Neuronal stem cell (in vitro differentiated cells): ENCODE measurements at places on chromosomes 1 and 21.

DNA sequence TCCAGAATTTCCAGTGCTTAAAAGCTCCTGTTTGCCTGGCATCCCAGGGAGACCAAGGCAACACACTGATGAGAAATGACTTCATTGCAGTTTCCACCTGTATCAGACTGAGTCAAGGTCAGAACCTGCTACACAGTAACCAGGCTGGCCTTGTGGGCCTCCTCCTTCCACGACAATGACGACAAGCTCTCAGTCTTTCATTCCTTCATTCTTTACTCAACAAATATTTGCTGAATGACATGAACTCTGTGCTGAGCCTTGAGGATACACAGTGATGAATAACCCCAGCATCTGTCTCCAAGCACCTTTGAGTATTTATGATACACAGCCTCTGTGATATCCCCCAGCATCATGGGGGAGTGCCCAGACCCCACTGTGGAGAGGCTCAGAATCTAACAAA is 8.9 kb upstream of the LCE5A start:
- no peak for DNase-seq

- DNase-seq, result no peak
Measured at GRCh38 chr1:6275826-6276782, 15.2 kb upstream of the GPR153 start.

DNA sequence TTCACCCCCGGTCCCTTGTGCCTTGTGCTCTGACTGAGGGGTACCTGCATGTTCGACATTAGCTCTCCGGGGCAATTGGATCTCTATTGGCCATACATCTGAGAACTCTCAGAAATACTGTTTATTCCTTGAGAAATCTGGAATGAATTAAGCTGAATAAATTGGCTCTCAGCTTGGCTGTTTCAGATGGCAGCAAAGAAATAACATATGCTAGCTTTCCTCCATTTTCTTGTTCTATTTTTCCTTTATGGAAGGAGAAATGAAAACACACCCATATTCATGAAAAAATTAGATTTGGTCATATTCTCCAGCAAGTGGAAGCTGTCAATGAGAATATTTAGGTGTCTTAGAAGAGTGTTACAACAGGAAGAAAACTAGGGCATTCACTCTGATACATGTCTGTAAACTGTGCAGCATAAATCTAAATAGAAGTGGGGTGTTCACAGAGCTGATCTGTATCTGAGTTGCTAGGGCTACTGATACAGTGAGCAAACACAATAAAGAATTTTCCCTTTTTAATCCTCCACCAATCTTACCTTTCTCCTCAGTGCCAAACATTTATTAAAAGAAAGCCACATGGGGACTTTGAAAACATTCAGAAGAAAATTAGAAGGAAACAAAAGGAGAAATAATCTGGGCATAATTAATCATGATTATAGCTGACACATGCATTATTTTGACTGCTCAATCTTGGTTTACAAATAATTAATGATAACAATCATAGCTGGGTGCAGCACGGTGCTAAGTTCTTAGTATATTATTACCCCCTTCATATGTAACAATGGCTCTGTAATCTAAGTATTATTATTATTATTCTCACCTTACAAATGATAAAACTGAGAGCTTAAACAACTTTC is 671.9 kb upstream of the USP24 start:
- no peak for DNase-seq

DNA sequence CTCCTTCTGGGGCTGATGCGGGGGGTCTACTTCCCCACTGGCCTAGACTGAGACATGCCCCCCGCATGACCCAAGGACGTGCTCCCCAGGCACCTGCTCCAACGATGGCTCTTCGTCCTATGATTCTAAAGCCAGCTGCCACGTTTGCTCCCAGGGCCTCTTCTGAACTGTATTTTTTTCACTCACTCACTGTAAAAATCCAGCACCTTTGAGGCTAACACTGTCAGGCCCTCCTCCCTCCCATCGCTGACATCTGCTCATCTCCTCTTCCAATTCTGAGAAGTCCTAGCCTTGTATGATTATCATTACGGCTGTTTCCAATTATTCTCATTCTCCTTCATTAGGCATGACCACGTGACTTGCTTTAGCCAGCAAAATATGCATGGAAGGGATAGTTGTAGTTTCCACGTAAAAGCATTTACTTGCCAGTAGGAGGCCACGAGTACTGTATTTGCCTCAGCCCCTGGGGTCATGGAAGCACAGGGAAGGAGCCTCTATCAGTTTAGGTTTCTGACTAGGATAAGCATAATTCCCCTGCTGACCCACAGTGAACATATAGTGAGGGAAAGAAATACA is 19.1 kb upstream of the EDN2 start:
- no peak for DNase-seq

- DNase-seq, result no peak
Measured at GRCh38 chr1:145983960-145984830, 12.2 kb downstream of the TXNIP start.

- DNase-seq, result no peak
Measured at GRCh38 chr1:159821171-159821867, 5.4 kb upstream of the SLAMF8 start.

DNA sequence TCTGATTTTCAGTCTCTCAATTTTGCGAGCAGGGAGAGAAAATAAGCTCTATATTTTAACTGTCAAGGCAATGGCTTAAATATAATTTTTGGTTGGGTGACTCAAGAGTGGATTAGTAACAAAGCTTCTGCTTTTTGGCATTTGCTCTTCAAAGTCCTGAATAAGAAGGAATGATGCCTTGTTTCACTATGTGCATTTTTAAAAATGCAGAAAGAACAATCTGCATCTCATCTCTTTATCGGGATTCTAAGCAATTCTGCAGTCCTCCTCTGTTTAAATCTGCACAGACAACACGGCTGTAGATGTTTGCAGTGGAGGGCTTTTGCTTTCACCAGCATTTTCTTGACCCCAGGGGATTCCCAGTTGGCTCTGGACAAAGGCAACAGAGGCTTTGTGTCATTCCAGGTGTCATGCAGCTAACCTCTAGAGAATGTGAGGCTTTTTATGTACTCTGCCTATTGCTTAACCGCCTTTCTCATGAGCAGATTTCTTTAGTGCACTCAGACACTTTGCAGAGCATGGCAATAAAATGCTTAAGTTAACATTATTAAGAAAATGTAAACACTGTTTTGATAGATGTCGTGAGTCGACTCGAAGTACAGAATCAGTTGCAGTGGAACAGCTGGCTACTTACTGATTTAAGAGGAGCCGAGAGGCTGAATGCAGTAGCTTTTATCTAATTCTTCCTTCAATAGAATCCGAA is 783.2 kb upstream of the NEGR1 start:
- DNase-seq, result peak; percentile 75

GRCh38 chr1:205519541-205520131 is 15.2 kb downstream of the CDK18 start:
- DNase-seq, result no peak

- DNase-seq, result no peak
Measured at GRCh38 chr1:26626994-26627393, 68.8 kb upstream of the ARID1A start.

- DNase-seq, result peak; percentile 37
Measured at GRCh38 chr1:119372503-119373086, 4.0 kb downstream of the HAO2 start.

DNA sequence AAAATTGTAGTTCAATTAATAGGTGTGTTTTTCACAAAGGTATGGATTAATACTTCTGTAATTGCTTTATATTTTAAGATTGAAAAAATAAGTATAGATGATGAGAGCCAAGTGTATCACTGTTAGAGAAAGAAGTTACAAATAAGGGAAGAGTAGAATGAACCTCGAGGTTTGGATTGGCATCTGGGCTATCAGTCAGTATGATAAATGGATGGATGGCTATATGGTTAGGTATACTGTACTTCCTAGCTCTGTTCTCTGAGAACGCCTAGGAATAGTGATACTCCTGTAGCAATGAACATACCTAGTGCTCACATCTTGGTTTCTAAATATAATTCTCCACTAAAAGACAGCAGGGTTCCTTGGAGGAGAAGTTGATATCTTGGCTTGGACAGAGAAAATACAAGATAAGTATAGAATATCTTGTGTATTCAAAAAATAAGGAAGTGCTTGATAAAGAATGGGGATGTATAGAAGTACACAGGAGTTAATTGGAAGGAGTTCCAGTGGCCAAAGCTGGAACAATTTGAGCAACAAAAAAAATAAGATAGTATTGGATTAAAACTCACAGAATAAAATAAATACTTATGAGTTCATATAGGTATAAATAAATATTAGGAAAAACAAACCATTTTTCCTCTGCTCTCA is 12.4 kb downstream of the IPO9 start:
- DNase-seq, result no peak

DNA sequence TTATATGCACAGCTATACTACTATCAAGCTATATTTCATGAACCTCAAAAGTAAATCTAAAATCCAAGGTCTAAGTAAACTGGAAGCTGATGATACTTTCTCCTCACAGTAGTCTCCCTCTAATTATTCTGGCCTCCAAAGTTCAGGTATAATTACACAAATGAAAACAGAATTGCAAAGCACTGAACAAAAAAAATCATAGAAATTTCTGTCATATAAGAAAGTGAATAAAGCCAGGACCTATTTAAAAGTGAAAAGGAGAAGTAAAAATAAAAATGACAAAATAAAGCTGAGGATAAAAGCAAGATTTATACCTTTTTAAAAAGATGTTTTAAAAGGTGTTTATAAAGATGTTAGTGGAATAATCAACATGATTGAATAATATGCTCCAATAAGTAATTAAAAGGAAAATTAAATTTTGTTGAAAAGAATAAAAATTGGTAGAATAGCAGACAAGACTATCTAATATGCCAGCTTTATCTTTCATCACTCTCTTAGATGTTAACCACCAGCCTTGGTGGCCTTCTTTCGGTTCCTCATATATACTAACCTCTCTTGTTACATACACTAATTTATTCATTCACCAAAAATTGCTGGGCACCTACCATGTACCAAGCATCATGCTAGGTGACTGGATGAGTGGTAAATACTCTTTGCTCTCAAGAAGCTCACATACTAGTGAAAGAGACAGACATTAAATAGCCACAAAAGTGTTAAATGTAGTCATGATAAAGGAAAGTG is 25.1 kb downstream of the SHCBP1L start:
- no peak for DNase-seq

DNA sequence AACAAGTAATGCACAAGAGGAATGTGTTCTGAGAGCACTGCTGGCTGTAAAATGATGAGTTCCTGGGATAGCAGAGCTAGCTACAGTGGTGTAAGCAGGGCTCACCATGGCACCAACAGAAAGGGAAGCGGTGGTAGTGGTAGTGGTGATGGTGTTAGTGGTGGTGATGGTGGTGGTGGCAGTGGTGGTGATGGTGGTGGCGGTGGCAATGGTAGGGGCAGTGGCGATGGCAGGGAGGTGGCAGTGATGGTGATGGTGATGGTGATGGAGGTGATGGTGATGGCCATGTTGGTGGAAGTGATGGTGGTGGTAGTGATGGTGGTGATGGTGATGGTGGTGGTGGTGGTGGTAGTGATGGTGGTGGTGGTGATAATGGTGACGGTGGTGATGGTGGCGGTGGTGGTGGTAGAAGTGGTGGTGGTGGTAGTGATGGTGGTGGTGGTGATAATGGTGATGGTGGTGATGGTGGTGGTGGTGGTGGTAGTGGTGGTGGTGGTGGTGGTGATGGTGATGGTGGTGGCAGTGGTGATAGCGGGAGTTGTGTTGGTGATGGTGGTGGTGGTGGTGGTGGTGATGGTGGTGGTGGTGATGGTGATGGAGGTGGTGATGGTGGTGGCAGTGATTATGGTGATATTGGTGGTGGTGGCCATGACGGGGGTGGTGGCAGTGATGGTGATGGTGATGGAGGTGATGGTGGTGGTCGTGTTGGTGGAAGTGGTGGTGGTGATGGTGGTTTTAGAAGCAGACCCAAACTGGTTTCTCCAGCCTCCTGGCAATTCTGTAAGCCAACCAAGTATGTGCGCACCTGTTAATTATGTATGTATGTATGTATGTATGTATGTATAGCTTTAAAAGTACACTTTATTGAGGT is 254.1 kb downstream of the TRABD2B start:
- no peak for DNase-seq

GRCh38 chr1:211305044-211305443 is 21.6 kb upstream of the TRAF5 start:
- DNase-seq, result no peak
